WERI-Rb-1 (cell line): ENCODE measurements at places on chromosomes 7 and 10.
A peak's percentile ranks its signal among the peaks of the same experiment; 100 is the strongest.

DNA sequence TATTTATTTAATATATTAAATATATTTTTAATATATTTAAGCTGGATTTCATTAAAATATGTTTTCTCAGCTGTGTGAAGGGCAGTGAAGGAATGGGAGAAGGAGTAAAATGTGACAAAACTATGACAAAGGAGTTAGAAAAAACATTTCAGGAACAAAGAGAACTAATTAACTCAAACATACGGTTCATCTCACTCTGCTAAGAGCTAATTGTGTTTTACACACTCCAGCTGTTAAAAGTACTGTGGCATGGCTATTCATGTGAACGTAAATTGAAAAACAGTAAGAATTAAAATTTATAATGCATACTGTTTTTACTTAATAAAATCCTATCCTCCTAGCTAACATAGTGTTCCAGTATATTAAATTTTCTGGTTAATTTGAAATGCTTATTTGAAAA is 262.5 kb upstream of the GNAI1 start:
- no peak for DNase-seq

DNA sequence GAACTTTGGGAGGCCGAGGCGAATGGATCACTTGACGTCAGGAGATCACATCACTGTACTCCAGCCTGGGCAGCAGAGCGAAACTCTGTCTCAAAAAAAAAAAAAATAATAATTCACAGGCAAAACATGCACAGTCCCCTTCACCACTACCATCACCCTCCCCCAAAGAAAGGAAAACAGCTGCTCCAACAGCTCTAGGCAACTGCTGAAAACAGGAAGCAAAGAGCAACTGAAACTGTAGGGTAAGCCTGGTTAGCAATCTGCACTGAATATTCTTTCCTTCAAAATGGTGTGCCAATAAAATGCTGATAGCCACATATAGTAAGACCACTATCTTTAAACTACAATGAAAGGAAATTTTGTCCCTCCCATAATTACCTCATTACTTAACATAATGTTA is 11.8 kb downstream of the NT5C2 start:
- no peak for DNase-seq

- DNase-seq: no peak
These were observed 34.6 kb upstream of the CDH23 start for GRCh38 chr10:71362141-71362540.

- no peak for DNase-seq
These were observed 503.2 kb downstream of the NRG3 start for GRCh38 chr10:82378146-82378545.

DNA sequence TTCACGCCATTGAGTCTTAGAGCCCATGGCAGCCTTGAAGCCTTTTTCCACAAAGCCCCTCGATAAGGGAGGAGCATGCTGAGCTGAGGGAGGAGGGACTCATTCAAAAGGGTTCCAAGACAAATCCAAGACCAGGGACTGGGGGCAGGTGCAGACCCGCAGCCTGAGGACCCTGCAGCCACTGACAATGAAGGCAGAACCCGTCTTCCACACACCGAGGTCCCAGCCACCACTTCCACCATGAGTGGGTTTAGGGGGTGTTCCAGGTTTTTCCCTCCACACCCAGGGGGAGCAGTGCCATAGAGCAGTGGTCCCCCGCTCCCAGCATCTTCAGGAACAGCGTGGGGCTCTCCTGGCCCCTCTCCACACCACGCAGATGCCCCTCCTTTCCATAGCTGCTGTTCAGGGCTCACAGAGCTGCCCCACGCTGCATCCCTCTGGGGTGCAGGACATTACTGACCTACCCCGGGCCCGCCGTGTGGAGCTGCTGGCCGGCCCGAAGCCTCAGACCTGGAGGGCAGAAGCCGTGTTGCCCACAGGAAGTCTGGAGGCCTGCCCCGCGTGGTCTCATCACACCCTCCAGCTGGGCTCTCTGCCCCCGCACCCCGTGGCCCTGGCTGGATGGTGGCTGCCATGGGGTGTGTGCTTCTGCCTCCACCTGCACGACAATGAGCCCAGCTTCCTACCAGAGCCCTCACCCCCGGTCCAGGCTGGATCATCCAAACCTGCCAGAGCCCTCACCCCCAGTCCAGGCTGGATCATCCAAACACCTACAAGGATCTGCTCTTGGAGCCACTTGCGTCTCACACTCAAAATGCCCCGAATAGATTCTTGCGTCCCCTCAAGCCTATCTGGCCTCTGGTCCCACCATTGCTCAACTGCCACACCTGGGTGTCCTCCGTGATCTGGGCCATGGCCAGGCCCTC is 220.0 kb upstream of the TCERG1L start:
- no peak for DNase-seq

DNA sequence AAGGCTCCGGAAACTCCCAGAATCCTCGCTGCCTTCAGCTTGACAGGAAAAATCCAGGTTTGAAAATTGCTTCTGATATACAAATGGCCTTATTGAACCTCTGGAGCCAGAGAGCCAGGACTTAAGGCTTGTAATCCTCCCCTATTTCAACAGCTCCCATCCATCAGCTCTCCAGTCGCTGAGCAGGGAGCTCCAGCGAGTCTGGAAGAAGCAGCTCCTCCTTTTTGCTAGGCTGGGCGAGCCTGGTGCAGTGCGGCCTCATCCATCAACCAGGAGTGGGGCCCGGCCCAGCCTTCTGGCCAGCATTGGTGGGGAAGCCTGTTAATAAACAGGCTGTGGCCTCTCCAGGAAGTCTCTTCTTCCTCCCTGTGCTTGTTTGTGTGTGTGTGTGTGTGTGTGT is 424.4 kb downstream of the TCERG1L start:
- DNase-seq: peak; percentile 70
